Vagina (tissue), 2 donors: ENCODE measurements at places on chromosomes 12 and 14.

DNA sequence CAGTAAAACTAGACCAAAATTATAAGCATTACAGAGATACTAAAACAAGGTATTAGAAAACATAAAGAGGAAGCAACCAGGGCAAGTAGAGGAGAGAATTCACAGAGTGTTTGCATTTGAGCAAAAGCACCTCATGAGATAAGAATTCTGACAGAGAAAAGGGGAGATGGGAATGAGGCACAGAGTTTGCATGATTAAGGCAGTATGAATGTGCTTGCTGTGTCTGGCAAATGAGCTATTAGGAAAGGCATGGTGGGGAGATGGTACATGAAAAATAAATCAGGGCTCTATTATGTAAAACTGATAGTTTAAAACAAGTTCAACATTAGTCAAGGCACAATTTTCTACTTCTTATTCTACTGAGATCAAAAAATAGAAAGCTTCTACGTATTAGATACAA is 23.1 kb downstream of the GARIN6 start:
- H3K27me3 ChIP-seq, result no peaks in the 10 kb centered on the region
- no peaks in the 10 kb centered on the region for H3K36me3 ChIP-seq
- no peak for DNase-seq

- H3K4me1 ChIP-seq, result no peaks in the 10 kb centered on the region
- H3K27me3 ChIP-seq, result no peaks in the 10 kb centered on the region
- no peak for DNase-seq
- H3K36me3 ChIP-seq, result no peaks in the 10 kb centered on the region
Observed at GRCh38 chr12:51036279-51036678, 10.1 kb upstream of the SLC11A2 start.

- peaks cover 26% of the 10 kb centered on the region for H3K4me1 ChIP-seq
- peak overlapping the region; percentile 48 for H3K4me3 ChIP-seq
- no peaks in the 10 kb centered on the region for H3K36me3 ChIP-seq
Observed at GRCh38 chr14:99729991-99730875, 46.1 kb downstream of the CYP46A1 start.

DNA sequence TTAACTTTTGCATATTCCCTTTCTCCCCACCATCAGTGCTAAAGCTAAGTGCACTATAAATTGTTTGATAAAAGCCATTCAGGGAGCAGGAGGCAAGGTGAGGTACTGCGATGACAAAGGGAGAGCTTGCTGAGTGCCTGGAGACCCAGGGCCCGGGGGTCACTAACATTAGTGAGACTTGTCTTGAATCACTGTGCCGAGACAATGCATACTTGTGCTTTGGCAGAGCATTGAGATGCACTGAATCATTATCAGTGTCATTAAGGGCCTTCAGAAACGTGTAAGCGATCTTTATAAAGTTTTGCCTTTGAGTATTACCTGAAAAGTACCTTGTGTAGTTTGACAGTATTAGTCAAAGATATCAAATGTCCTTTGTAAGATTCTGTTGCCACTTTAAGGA is 447.5 kb downstream of the PCNX1 start:
- no peak overlapping the region for H3K27ac ChIP-seq
- no peaks in the 10 kb centered on the region for H3K36me3 ChIP-seq
- DNase-seq, result no peak

- no peak overlapping the region for H3K27ac ChIP-seq
- no peaks in the 10 kb centered on the region for H3K27me3 ChIP-seq
- DNase-seq, result no peak
- H3K4me1 ChIP-seq, result no peaks in the 10 kb centered on the region
- H3K36me3 ChIP-seq, result no peaks in the 10 kb centered on the region
Observed at GRCh38 chr12:2540535-2540941, 254.2 kb upstream of the FKBP4 start.

DNA sequence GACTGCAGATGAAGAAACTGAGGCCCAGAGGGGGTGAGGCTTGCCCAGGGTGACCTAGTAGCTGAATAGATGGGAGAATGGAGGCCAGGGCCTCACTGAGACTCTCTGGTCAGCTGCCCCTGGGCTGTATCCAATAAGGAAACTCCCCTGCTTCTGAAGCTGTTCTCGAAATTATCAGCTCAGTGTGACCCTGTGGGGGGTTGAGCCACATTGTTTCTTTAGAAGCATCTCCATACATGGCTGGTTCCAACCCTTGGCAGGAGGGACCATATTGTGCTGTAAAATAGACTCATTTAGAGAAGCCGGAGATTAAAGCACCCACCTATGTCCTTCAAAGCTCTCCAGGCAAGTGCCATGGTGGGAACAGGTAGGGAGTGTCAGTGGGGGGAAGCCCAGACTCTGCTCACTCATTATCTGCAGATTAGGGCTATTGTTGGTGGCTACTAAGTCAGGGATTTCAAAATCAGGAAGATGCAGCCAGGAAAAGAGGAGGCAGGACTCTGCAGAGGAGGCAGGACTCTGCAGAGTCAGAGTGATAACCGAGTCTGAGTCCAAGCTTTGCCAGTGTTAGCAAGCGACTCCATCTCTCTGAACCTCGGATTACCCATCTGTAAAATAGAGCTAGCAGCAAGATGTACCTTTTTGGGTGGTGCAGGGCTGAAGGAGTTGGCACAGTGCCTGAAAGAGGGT is 3.5 kb downstream of the SERPINA5 start:
- no peak overlapping the region for H3K27ac ChIP-seq
- H3K4me1 ChIP-seq, result peaks cover 14% of the 10 kb centered on the region
- H3K36me3 ChIP-seq, result no peaks in the 10 kb centered on the region
- DNase-seq, result no peak
- no peak overlapping the region for H3K4me3 ChIP-seq

GRCh38 chr12:72274931-72275330 is 2.8 kb downstream of the TRHDE start:
- peaks cover 7% of the 10 kb centered on the region for H3K27me3 ChIP-seq
- peak overlapping the region; percentile 70 for H3K4me3 ChIP-seq
- peaks cover 12% of the 10 kb centered on the region for H3K4me1 ChIP-seq
- no peak for DNase-seq
- peak overlapping the region; percentile 87 for H3K27ac ChIP-seq
- H3K36me3 ChIP-seq, result no peaks in the 10 kb centered on the region

DNA sequence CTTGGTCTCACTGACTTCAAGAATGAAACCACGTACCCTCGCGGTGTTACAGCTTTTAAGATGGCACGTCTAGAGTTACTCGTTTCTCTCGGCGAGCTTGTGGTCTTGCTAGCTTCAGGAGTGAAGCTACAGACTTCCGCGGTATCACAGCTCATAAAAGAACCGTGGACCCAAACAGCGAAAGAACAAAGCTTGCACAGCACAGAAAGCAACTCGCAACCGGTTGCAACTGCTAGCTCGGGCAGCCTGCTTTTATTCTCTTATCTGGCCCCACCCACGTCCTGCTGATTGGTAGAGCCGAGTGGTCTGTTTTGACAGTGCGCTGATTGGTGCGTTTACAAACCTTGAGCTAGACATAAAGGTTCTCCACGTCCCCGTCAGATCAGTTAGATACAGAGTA is 4.2 kb upstream of the CLEC4C start:
- H3K27me3 ChIP-seq, result no peaks in the 10 kb centered on the region
- H3K36me3 ChIP-seq, result no peaks in the 10 kb centered on the region
- no peak overlapping the region for H3K27ac ChIP-seq
- H3K4me3 ChIP-seq, result no peak overlapping the region
- no peak for DNase-seq
- H3K4me1 ChIP-seq, result no peaks in the 10 kb centered on the region

- H3K27me3 ChIP-seq, result no peaks in the 10 kb centered on the region
- no peak overlapping the region for H3K27ac ChIP-seq
- H3K4me1 ChIP-seq, result peaks cover 22% of the 10 kb centered on the region
- no peak overlapping the region for H3K4me3 ChIP-seq
Observed at GRCh38 chr14:101878822-101879528, 85.4 kb upstream of the DYNC1H1 start.

GRCh38 chr14:103735022-103735421 is 19.4 kb downstream of the ZFYVE21 start:
- H3K36me3 ChIP-seq, result no peaks in the 10 kb centered on the region
- no peak overlapping the region for H3K4me3 ChIP-seq
- no peak for DNase-seq

- no peak for DNase-seq
- no peaks in the 10 kb centered on the region for H3K36me3 ChIP-seq
- H3K4me3 ChIP-seq, result no peak overlapping the region
- no peaks in the 10 kb centered on the region for H3K4me1 ChIP-seq
- no peaks in the 10 kb centered on the region for H3K27me3 ChIP-seq
Observed at GRCh38 chr12:15181017-15181683, 40.1 kb downstream of the RERG start.

GRCh38 chr14:100304825-100305323 is 1.4 kb downstream of the SLC25A29 start:
- peak overlapping the region; percentile 85 for H3K27ac ChIP-seq
- H3K27me3 ChIP-seq, result no peaks in the 10 kb centered on the region
- no peaks in the 10 kb centered on the region for H3K36me3 ChIP-seq
- no peak for DNase-seq
- H3K4me1 ChIP-seq, result peaks cover 51% of the 10 kb centered on the region

GRCh38 chr14:92687681-92688433 is 60.6 kb downstream of the LGMN start:
- no peak for DNase-seq
- no peaks in the 10 kb centered on the region for H3K27me3 ChIP-seq
- no peak overlapping the region for H3K27ac ChIP-seq

DNA sequence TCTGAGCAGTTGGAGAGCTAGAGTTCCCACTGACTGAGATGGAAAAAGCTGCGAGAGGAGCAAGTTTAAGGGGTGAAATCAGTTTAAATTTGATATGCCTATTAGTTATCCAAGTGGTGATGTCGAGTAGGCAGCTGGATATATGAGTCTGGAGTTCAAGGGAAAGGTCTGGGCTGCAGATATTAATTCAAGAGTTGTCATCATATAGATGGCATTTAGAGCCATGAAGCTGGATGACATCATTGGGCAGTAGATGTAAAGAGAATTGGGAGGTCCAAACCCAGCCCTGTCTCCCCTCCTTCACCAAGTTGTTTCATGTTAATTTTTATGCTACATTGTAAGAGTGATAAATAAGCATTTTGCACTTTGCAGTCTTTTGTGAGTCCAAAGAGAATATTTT is 898.1 kb downstream of the GALC start:
- no peaks in the 10 kb centered on the region for H3K4me1 ChIP-seq
- no peaks in the 10 kb centered on the region for H3K27me3 ChIP-seq
- H3K27ac ChIP-seq, result no peak overlapping the region

DNA sequence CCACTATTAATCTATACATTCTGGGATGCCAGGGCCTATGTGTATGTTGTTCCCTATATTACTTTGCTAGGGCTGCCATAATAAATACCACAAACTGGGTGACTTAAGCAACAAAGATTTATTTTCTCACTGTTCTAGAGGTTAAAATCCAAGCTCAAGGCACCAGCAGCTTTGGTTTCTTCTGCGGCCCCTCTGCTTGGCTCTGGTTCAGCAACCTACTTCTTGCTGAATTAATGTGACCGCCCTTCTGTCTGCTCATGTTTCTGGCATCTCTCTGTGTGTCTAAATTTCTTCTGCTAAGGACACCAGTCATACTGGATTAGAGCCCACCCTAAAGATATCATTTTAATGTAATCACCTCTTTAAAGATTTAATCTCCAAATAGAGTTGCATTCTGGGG is 84.7 kb downstream of the ZNF664 start:
- H3K4me3 ChIP-seq, result no peak overlapping the region
- H3K4me1 ChIP-seq, result no peaks in the 10 kb centered on the region
- no peaks in the 10 kb centered on the region for H3K27me3 ChIP-seq
- no peak overlapping the region for H3K27ac ChIP-seq
- DNase-seq, result no peak

DNA sequence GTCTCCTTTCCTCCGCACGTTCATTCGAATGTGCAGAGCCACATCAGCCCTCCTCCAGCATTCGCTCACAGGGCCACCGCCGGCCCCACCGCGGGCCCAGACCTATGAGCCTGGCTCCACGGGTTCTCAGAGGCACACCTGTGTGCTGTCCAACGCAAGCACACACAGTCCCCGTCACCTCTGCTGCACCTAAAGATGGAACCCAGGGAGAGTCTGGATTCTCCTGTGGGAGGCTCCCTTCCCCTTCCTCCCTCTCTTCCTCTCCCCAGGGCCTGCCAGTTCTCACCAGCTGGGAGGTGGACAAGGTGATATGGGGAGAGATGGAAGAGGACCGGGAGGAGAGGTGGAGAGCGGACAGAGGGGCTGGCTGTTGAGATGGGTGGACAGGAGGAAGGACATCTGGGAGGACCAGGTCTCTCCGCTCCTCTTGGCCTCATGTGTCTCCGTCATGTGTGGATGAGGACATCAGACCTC is 4.9 kb upstream of the AQP6 start:
- no peak overlapping the region for H3K27ac ChIP-seq
- H3K4me1 ChIP-seq, result peaks cover 15% of the 10 kb centered on the region
- H3K4me3 ChIP-seq, result peak overlapping the region; percentile 42
- H3K36me3 ChIP-seq, result no peaks in the 10 kb centered on the region
- DNase-seq, result no peak
- H3K27me3 ChIP-seq, result no peaks in the 10 kb centered on the region

- peaks cover 14% of the 10 kb centered on the region for H3K27me3 ChIP-seq
- H3K4me1 ChIP-seq, result peaks cover 38% of the 10 kb centered on the region
- no peak overlapping the region for H3K27ac ChIP-seq
- no peaks in the 10 kb centered on the region for H3K36me3 ChIP-seq
Observed at GRCh38 chr12:125185311-125185739, 120.1 kb downstream of the AACS start.

- no peaks in the 10 kb centered on the region for H3K36me3 ChIP-seq
- H3K27me3 ChIP-seq, result no peaks in the 10 kb centered on the region
- no peak overlapping the region for H3K27ac ChIP-seq
- peaks cover 52% of the 10 kb centered on the region for H3K4me1 ChIP-seq
- DNase-seq, result no peak
- no peak overlapping the region for H3K4me3 ChIP-seq
Observed at GRCh38 chr12:45975506-45975905, 14.9 kb downstream of the SCAF11 start.

GRCh38 chr12:108709697-108710096 is 21.6 kb downstream of the CORO1C start:
- H3K4me3 ChIP-seq, result no peak overlapping the region
- no peaks in the 10 kb centered on the region for H3K27me3 ChIP-seq
- peaks cover 42% of the 10 kb centered on the region for H3K4me1 ChIP-seq
- no peaks in the 10 kb centered on the region for H3K36me3 ChIP-seq
- H3K27ac ChIP-seq, result no peak overlapping the region

DNA sequence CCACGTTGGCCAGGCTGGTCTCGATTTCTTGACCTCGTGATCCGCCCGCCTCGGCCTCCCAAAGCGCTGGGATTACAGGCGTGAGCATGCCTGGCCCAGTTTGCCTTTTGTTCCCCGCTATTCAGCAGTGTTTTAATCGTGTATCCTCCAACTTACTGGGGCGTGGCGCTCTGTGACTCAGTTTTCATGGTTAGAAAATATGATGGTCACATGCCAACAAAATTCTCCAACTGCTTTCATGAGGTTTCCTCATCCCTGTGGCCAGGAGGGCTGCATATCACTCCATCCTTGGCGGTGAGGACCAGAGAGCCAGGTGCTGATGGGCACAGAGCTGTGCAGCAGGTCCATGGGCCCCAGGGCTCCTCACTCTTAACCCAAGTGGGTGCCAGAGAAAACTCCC is 33.0 kb upstream of the PRMT8 start:
- H3K4me1 ChIP-seq, result peaks cover 10% of the 10 kb centered on the region
- H3K27me3 ChIP-seq, result no peaks in the 10 kb centered on the region
- DNase-seq, result no peak
- H3K27ac ChIP-seq, result no peak overlapping the region

- DNase-seq, result no peak
- no peaks in the 10 kb centered on the region for H3K27me3 ChIP-seq
- no peaks in the 10 kb centered on the region for H3K4me1 ChIP-seq
- H3K36me3 ChIP-seq, result peaks cover 24% of the 10 kb centered on the region
Observed at GRCh38 chr14:103347091-103347815, 13.2 kb downstream of the EIF5 start.
